Stimulated activated CD8-positive, alpha-beta memory T cell treated with anti-CD3 and anti-CD28 coated beads, Interleukin-7, amount 100 ng/mL, for 1 hour (primary cell): ENCODE measurements at places on chromosomes 13 and 19.
A peak's percentile ranks its signal among the peaks of the same experiment; 100 is the strongest.

DNA sequence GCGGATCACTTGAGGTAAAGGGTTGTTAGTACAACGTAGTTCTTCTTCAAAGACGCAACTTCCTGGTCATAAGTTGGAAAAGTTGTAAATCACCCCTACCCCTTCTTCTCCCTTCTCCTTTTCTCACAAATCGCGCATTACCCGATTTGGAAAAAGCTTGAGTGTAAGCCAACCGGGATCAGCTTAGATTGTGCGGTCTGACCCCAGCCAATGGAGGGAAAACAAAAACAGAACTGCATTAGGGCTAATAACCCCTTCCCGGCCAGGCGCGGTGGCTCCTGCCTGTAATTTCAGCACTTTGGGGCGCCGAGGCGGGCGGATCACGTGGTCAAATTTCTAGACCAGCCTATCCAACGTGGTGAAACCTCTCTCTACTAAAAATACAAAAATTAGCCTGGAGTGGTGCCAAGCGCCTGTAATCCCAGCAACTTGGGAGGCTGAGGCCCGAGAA, 806 bp downstream of the ZNF90 start:
- no peak for DNase-seq

- no peak for DNase-seq
Measured at GRCh38 chr19:51566489-51567100, 4.5 kb upstream of the ZNF175 start.

- DNase-seq: no peak
Measured at GRCh38 chr13:32851083-32852069, 164.8 kb upstream of the KL start.

DNA sequence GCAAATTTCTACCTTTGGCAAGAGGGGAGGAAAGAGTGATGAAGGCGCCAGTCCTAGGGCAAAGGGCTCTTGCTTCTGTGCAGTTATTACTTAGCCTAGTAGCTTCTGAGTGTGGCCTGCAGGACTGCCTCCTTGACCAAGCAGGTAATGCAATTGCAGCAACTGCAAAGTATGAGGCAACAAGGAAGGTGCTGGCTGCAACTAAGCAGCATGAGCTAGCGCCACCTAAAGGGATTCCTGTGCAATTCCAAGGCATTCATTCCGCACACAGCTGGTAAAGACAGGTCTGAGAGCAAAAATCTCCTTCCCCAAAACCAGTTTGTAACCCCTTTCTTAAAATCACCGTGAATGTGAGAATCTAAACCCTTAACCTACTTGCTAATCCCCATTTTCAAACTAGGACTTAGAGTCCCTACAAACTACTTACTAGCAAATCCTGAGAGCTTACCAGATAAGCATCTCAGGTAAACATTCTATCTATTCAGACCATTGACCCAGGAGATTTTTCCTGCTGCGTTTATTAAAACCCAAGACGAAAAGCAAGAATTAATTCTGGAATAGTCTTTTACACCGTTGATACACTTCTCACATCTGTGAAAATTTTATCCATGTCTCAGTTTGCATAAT, 62.9 kb downstream of the DCT start:
- DNase-seq: no peak

GRCh38 chr13:76024151-76024550, 388.0 kb downstream of the LMO7 start:
- no peak for DNase-seq

GRCh38 chr19:5170329-5170745, 170.3 kb downstream of the PTPRS start:
- DNase-seq: peak; percentile 32

- no peak for DNase-seq
Measured at GRCh38 chr13:55728247-55728646, 1412.5 kb upstream of the PRR20A start.

DNA sequence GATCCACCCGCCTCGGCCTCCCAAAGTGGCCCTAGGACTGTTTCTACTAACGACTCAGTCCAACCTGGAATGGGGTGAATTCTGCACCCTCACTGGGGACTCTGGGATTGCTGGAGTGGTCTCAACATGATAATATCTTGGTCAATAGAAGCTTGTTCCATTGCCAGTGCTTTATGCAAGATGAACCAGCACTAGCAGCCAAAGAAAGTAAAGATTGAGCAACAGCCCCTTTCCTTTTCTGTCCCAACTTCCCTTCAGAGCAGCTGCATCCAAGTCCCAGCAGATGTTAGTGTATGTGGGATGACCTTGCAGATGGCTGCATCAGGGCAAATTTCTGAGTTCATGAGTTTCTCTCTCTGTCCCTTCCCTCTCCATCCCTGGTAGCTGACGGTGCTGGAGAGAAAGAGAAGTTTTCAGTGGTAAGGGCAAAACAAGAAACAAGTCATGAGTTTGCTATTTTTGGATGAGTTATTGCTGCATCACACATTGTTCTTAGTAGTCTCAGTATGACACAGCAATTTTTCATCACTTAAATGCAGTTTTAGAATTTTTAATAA, 183.6 kb upstream of the EDNRB start:
- DNase-seq: no peak

GRCh38 chr19:294946-295686, 3.9 kb upstream of the PLPP2 start:
- no peak for DNase-seq

GRCh38 chr19:51020988-51021651, 1.6 kb upstream of the KLK10 start:
- no peak for DNase-seq

DNA sequence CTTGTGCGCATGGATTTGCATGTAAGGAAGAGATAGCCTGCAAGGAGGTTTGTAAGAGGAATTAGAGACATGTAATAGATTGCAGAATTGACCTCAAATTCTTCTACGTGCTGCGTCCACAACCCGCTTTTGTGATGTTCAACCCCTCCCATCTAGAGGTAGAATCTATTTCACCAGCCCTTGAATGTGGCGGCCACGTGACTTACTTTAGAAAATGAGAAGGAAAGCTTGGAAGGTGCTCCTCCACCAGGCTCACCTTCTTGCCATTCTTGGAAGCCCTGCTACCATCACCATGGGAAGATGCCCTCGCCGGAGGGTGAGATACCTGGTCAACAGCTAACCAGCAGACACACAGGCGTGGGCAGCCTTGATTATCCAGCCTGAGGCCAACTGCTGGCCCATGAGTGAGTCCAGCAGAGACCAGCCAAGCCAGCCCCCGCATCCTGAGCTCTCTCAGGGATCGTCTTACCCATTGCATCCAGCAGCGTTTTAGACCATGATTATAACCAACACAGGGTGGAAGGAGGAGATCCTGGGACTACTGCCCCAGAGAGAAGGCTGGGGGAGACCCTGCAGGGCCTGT, 7.6 kb upstream of the PEPD start:
- no peak for DNase-seq

DNA sequence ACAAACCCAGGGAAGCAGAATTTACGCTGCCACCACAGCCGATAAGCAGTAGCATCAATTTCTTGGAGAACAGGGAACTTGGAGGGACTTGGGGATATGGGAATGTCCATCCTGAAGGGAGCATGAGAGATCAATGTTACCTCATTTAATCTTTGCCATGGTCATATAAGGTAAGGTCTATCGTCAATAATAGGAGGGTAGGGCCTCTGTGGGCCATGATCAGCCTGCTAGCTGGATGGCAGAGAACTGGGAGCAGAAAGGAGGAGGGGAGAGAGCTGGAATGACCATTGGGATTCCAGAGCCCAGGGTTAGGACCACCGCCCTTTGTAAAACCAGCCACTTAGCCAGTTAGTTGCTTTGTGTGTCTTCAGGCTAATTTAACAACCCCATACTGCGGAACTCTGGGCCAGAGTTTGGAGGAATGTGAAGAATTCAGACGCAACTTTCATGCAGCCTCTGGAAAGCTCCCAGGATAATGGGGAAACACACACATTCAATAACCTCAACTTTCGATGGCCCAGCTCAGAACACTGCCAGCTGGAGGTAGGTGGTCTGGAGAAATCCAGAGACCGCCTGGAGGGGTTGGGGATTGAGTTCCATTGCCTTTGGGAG, 40.3 kb downstream of the ZNF557 start:
- no peak for DNase-seq

DNA sequence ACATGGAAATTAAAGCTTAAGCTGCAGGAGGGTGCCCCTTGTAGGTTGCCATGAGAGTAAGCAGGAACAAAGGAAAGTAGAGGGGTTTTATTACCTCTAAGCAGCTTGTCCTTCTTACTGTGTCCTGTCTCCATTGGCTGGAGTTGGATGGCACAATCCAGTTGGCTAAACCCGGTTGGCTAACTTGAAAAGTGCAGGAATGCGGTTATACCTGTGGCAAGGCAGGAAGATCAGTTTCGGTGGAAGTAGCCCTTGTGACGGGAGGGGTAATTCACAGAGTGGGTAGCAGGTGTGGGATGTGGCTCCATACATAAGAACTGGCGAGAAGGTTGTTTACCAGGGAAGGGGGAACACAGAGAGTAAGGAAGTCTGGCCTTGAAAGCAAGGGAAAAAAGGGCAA, 3.2 kb downstream of the ZNF726 start:
- DNase-seq: no peak

DNA sequence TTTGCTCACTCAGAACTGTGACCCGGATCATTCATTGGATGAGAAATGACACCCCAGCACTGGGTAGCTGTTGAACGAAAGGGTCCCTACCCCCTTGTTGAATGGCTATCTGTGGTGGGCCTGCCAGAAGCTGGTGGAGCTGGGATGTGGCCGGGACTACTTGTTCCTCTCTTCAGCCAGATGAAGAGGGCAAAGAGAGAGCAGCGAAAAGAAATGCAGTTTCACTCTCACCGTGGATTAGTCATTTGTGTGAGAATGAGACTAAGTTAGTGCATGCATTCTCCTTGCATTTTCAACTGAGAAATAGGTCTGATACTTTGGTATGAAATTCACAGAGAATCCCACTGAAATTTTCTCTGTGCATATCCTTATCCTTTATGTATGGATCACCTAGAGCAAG, 553.1 kb downstream of the IRS2 start:
- no peak for DNase-seq

DNA sequence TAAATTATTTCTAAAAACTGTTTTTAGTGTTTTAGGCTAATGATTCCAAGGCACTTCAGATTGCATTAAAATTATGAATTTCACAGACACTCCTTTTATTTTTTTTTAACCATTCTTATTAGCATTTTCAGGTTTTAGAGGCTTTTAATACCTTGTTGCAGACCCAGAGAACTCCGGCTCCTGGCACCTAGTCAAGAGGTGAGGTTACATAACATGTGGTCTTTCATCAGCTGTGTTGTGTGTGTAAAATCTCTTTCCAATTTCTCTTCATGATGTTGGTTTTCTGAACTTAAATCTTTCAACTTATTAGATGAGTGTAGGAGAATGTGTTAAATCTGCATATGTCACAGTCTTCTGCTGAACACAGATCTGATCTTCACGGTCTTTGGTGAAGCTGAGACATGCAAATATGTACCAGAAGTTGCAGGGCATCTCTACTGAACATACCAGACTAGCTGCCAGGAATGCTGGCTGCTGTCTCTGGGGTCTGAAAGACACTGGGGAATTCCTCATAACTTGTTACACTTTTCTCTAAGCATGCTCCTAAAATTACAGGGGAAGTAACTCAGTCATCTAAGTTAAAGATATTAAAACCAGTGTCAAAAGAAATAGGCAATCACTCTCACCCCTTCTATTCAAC, 1165.3 kb downstream of the EFNB2 start:
- no peak for DNase-seq

DNA sequence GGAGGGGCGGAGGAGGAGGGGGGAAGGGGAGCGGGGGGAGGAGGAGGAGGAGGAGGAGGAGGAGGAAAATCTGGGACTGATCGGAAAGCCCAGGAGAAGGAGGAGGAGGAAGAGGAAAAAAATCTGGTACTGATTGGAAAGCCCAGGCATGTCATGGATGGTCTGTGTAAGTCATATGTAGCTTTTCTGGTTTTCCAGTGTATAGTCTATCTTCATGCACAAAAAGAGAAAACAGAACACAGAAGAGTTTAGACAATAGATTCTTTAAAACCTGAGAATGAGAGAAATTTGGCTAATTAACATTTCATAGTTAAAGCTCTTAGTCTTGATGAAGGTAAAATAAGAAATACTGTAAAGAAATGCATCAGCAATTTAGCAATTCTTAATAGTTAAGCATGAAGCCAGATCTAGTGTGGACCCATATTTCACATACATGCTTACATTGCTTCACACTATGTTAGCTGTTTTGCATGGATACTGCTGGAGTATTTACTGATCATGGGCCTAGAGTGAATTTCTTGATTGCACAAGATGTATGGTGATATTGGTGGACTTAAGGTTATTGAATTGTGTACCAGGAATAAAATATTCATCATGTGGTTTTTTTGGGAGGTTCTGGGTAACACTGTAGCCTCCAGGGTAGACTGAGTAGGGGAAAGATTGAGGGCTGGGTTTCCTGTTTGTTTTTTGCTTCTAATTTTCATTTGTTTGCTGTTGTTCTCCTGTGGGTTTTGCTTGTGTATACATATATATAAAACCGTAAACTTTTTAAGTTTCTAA, 41.4 kb downstream of the SUCLA2 start:
- no peak for DNase-seq

DNA sequence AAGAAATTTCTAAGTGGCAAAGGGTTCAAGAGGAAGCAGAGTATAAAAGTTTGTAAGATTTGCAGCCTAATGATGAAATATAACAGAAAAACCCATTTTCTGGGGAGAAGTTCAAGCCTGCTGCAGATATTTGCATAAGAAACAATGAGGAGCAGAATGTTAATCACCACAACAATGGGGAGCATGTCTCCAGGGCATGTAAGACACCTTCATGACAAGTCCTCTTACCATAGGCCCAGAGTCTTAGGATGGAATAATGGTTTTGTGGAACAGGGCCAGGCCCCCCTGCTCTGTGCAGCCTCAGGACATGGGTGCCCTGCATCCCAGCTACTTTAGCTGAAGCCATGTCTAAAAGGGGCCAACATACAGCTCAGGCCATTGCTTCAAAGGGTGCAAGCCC, 809.0 kb upstream of the SLITRK5 start:
- DNase-seq: no peak

DNA sequence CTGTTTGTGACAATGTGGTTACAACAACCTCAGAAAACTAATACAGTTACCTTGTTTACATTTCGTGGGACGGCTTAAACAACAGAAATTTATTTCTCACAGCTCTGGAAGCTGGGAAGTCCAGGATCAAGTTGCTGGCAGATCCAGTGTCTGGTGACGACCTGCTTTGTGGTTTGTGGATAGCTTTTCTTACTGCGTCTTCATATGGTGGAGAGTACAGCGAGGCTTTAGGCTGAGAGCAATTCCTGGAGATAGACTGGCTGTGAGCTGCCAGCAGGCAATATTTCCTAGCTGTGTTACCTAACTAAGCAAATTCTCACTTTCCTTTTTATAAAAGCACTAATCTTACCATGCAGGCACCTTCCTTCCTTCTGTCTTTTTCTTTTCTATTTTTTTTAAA, 1203.5 kb upstream of the PRR20A start:
- DNase-seq: no peak

DNA sequence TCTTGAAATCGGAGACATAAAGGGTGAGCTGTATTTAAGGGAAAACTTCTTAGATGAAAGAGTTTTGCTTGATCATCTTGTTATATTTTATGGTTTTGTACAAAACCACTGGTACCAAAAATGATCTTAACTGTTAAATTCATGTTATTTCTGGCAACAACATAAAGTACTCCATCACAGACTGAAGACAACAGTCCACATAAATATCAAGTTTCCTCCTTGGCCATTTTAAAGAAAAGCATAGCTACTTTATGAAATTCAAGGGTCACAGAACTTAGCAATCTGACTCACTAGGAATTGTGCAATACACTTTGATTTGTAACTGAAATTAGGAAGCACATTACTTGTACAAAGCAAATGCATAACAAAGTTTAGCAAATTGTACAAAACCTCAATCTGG, 66.3 kb downstream of the TBC1D4 start:
- no peak for DNase-seq
